ENCODE measurements at places on chromosomes 7 and 10. TPM values are rescaled to one million over a fixed set of nuclear protein-coding genes. Genes with fewer than 3 reads are reported as not detected.

DNA sequence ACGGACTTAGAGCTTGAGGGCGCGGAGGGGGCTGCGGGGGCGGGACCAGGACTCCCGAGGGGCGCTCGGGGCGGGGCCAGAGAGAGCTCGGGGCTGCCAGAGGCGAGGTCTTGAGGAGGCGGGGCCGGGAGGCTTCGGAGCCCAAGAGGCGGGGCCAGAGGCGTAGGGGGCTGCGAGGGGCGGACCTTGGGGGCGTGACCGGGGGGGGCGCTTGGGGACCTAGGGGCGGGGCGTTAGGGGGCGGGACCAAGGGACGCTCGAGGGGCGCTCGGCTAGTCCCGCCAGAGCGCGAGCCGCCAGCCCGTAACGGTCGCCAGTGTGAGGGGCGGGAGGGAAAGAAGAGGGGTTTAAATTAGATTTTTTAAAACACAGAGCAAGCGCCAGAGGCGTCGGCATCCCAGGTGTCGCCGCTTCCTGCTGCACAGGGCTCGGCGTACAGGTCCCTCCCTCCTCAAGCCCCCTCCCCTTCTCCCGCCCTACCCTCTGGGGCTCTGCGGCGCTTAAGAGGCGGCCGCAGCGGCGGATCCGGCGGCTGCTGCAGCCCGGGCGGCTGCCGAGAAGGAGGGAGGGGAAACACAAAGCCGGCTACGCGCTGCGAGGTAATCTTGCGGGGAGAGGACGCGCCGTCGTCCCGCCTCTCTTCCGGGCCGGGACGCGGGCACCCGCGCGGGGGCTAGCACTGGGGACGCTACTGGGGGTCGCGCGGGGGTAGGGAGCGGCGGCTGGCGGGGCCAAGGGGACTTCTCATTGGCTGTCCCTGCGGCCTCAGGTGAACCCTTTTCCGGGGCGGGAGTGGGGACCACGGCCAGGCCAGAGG, at the start of gene ADD3:
TSS of gene ADD3 (plus strand) at position 284 of the 817 bp plus-strand sequence. CDS start 92,670 bp downstream, outside the sequence.
- peak; percentile 92 for DNase-seq

DNA sequence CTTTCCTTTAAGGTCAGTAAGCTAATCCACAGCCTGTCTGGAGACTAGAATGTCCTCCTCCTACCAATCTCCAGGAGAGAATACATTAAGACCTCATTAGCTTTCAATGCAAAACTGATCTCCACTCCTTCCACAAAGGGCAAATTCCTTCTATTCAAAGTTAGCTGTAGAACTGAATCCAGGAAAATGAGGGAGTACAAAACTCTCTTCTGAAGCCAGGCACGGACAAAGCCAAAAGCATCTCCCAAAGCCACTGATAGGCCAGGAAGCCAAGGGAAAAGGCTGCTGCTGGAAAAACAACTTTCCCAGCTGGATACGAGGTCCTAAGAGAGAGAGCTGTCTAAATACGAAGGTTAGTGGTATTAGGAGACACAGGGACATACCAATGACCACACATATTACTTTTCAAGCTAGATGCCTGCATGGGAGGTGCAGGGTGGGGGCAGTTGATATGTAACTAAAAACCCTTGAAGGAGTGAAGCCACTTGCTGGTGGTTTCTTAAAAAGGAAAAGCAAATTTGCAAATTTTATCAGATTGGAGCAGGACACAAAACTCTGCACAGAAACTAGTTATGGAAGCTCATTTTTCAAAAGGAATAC, 43.6 kb downstream of the MKX start:
- no peak for DNase-seq

GRCh38 chr7:96407427-96407826, 85.5 kb upstream of the SLC25A13 start:
- no peak for DNase-seq

GRCh38 chr7:155741805-155742204, 70.5 kb downstream of the SHH start:
- no peak for DNase-seq

DNA sequence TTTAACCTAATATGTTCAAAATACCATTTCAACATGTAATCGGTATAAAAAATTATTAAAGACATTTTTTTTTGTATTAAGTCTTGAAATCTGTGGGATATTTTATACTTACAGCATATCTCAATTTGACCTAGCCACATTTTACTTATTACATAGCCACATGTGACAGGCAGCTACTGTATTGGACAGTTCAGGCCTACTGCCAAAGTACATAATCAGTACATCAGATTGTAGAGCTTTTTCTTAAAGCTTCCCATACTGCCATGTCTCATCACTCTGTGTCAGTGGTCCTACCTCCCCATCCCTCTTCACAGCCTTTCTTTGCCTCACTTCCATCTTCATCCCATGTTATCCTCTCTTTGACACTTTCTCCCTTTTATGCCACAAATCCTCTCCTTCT, 43.0 kb downstream of the LOXL4 start:
- no peak for DNase-seq

DNA sequence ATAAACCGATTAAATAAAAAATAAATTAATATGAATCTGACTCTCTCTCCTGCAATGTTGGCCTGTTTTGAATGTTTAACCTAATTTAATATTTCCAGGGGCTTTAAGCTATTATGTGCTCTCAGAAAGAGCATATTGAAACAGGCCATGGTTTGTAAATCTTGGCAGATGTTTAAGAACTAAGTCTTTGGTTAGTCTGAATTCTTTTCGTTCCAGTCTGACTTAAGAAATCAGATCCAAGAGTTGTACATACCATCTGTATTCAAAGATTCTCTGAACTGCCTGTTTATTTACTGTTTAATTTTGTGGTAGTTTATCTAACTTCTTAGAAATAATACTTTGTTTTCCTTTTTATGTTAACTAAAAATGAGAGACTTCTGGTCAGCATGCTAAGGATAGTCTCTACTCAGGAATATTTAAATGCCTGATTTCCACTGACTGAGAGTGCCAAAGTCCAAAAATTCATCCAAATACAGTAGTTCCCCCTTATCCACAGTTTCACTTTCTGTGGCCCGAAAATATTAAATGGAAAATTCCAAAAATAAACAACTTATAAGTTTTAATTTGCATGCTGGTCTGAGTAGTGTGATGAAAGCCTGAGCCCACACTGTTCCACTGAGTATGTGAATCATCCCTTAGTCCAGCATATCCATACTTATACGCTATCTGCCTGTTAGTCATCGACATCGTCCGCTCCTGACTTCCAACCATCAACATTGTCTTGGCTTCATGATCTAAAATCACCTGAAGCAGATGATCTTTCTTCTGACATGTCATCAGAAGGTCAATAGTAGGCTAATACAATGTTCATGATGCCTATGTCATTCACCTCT, 238.1 kb upstream of the CSTF2T start:
- DNase-seq, result no peak

DNA sequence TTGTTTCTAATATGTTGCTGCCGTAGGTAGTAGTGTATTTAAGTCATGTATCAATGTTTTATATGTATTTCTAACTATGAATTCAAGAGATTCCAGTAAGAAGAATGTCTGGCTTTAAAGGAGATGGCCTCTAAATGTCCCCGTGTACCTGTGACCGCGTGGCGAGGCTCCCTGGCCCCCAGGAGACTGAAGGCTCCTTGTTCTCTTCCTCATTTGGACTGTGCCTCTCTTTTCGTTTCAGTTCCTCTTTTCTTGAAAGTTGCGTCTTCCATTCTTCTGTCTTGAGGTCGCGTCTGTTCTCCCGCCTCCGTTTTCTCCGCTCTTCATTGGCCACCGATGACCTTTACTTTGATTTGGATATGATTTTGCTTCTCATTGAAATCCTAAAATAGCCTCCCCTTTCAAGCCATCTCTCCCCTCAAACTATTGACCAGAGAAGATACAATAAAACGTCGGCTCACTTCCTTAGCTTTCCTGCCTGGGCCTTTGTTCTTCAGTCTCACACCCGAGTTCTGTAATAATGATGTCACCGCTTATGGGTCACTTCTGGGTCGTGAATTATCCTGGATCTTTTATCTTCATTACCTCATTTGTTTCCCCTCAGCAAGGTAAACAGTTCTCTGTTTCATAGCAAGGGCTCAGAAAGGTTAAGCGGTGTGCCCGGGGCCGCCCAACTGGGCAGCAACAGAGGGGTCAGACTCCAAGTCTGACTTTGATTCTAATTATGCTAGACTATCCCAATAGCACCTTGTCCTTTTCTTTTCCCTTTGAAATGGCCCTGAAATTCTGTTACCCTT, 28.7 kb downstream of the WIPI2 start:
- DNase-seq, result no peak

- no peak for DNase-seq
Measured at GRCh38 chr7:87213252-87213651, 6.3 kb downstream of the TMEM243 start.

DNA sequence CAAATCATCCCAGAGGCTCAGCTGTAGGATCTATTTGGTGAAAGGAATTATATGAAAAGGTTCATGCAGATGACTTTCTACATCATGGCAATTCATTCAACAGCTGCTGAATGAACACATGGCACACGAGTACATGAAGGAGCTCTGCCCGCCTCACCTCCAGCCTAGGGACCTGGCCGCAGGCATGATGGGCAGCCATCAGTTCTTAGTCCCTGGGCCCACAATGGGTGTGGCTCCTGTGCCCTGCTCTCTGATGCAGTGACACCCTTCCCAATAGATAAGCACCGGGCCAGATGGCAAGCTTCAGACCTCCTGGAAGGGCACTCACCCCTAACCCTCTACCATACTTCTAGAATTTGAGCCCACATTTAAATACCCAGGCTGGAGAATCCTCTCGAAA, 3.5 kb downstream of the CHST15 start:
- DNase-seq, result no peak

GRCh38 chr7:41536122-41536872, 166.6 kb downstream of the INHBA start:
- DNase-seq, result no peak

Gene GPR15LG
- polyA plus RNA-seq, result not detected

Gene PTN
- not detected for polyA plus RNA-seq

Gene WDR37
- polyA plus RNA-seq, result 7.5 TPM

Gene EPO
- 26.2 TPM for polyA plus RNA-seq

Gene XPNPEP1
- polyA plus RNA-seq, result 76.1 TPM

Gene MEOX2
- not detected for polyA plus RNA-seq

Gene GNGT1
- polyA plus RNA-seq, result not detected

Measured in HepG2 (cell line).